ENCODE measurements at places on chromosomes 6 and 20.

DNA sequence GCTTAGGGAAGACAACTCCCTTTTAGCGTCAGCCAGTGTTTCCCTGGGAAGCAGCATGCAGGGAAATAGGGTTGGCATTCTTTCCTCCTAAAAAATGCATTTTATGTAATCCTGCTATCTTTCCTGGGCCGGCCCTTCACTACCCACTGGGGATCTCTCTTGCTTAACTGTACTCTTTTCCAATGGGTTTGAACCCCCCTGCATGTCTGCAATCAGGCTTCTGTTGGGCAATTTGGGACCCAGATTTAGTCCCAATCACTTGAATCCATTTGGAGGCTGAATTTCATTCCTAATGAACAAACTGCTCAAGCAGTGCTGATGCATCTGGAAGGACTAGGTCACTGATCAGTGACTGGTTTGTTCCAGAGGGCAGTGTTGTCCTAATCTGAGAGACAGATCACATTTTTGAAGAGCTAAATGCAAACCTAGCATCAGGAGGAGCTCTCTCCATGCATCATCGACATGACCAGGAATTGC lies 152.0 kb downstream of the TSHZ2 start:
- DNase-seq, result no peak

DNA sequence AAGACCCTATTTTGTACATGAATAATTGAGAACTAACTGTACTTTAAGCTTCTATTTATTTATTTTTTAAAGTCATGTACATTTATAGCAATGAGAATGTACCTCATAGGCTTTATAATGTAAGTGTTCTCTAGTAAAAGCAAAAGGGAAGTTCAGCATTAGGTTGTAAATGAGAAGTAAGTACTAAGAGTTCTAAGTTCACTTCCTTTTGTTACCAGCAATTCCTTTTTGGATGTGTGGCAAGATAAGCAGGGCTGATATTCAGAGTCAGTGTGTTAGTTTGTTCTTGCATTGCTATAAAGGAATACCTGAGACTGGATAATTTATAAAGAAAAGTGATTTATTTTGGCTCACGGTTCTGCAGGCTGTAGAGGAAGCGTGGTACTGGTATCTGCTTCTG lies 54.0 kb upstream of the CCN2 start:
- DNase-seq, result no peak

- no peak for DNase-seq
Measured at GRCh38 chr6:48397887-48398286, 286.9 kb upstream of the PTCHD4 start.

- no peak for DNase-seq
Measured at GRCh38 chr6:25534942-25535631, 116.9 kb upstream of the SCGN start.

All from activated T-cell treated with anti-CD3 and anti-CD28 coated beads for 4 hours (primary cell).